Breast epithelium (tissue), 4 donors: ENCODE measurements at places on chromosomes 12 and 14.

DNA sequence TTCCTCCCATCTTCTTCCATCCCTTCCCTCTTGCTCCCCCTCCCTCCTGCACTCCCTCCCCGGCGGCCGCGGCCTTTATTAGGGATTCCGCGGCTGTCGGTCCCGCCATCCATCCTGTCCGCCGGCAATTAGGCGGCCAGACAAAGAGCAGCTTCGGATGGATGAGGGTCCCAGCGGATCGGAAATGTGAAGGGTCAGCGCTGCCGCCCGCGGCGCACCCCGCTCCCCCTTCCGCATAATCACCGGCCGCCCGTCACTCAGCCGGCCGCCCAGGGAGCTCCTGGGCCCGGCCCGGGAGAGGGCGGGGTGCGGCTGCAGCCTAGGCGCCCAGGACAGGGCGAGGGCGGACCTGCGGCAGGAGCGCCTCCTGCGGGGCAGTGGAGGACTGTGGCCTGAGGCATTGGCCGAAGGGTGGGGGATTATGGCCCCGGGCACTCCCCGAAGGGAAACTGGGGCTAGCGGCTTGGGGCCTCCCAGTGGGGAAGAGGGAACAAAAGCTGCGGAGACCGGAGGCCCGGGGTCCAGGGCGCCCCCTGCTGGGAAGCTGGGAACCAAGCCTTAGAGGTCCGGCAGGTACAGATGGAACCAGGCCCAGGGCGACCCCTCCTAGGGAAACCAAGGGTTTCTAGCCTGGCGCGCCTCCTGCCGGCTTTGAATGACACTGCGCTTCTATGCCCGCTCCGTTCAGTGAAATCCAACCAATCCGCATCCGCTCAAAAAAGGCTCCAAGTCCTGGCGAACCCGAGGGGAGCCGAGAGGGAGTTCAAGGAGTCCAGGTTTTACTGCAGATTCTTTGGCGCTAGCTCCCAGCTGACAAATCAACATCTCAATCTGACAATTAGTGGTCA lies 4.4 kb upstream of the DNAJC22 start:
- peak overlapping the region; percentile 63 for H3K4me3 ChIP-seq
- peaks cover 20% of the 10 kb centered on the region for H3K4me1 ChIP-seq
- DNase-seq: no peak
- no peak overlapping the region for H3K27ac ChIP-seq
- H3K27me3 ChIP-seq: peaks cover 27% of the 10 kb centered on the region

GRCh38 chr12:80776706-80777105 lies 60.0 kb downstream of the MYF5 start:
- no peak overlapping the region for H3K4me3 ChIP-seq
- H3K27ac ChIP-seq: peak overlapping the region; percentile 62
- DNase-seq: no peak
- H3K27me3 ChIP-seq: no peaks in the 10 kb centered on the region

GRCh38 chr12:65334521-65334920 lies 56.0 kb downstream of the MSRB3 start:
- H3K4me3 ChIP-seq: no peak overlapping the region
- H3K36me3 ChIP-seq: no peaks in the 10 kb centered on the region
- peak overlapping the region; percentile 33 for H3K27ac ChIP-seq
- H3K4me1 ChIP-seq: no peaks in the 10 kb centered on the region
- no peaks in the 10 kb centered on the region for H3K27me3 ChIP-seq

DNA sequence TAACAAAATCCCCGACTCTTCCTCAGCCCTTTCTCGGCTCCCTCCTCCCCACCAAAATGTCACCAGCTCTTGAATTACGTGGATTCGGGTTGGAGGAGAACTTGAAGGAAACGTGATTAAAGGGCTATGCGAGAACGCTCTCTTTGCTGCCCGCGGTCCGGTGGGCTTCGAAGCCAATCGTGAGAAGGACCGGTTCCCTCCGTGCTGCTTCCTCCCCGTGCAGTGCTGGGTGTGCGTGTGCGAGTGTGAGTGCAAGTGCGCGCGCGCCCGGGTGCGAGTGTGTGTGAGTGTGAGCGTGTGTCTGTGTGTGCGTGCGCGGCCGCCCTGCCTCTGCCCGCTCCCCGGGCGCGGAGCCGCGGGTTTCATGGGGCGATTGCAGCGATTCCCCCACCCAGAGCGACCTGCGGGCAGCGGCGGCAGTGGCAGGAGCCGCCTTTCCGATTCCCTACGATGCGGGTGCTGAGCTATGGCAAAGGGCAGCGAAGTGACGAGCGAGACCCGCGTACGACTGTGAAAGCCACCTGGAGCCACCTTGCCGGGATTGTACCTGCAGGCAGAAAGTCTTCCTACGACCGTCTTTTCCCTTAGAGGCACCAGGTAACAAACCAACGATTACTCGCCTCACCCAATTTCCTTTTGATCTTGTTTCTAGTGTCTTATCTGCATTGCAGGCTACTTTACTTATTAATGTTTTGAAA lies 1.4 kb downstream of the LRFN5 start:
- H3K27me3 ChIP-seq: no peaks in the 10 kb centered on the region
- no peaks in the 10 kb centered on the region for H3K36me3 ChIP-seq
- peak overlapping the region; percentile 55 for H3K4me3 ChIP-seq
- H3K27ac ChIP-seq: peak overlapping the region; percentile 92
- H3K4me1 ChIP-seq: peaks cover 5% of the 10 kb centered on the region

- no peaks in the 10 kb centered on the region for H3K27me3 ChIP-seq
- no peaks in the 10 kb centered on the region for H3K4me1 ChIP-seq
- DNase-seq: peak; percentile 2
- no peak overlapping the region for H3K4me3 ChIP-seq
- H3K27ac ChIP-seq: no peak overlapping the region
Observed at GRCh38 chr12:52633383-52633782, 15.0 kb upstream of the KRT73 start.
